ENCODE measurements at places on chromosomes 12 and 14.

DNA sequence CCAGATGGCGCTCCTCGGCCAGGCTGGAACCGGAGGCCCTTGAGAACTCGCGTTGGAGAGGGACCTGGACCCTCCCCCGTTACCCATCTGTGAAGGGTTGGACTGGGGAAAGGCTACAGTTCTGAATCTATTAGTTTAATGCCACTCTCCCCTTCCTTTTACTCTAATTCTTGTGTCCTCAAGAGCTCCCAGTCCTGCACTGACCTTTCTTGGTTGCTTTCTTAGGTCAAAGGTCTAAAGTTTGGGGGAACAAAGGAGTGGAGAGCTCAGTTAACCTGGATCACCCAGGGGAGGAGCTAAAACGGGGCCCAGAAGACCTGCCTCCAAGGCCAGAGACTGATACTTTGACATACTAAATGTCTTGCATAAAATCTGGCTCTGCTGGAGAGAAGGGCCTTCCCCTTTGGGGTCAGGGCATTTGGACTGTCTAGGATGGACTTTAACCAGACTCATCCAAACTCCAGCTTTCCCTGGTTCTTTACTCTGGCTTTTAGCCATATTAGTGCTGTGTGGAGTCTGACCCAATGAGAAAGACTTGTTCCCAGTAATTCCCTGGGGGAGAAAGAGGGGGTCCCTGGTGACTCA lies 923 bp upstream of the MLF2 start:
- no peak for DNase-seq

DNA sequence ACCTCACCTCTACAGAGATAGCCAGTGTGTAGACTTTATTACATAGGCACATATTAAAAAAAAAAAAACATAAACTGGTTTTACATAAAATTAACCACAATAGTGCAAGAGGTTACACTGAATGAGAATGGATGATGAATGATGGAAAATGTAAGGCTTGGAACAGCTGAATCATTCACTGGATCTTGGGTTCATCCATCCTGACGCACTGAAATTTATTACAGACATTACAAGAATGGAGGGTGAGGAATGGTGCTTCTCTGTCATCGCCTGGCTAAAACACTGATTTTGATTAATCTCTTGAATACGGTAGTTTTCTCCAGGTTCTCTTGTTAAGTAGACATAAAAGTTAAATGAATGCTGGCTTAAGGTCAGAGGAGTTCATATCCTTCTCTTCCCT lies 40.0 kb upstream of the GTF2A1 start:
- no peak for DNase-seq

- no peak for DNase-seq
These were observed 320.7 kb downstream of the PAWR start for GRCh38 chr12:79370021-79370420.

DNA sequence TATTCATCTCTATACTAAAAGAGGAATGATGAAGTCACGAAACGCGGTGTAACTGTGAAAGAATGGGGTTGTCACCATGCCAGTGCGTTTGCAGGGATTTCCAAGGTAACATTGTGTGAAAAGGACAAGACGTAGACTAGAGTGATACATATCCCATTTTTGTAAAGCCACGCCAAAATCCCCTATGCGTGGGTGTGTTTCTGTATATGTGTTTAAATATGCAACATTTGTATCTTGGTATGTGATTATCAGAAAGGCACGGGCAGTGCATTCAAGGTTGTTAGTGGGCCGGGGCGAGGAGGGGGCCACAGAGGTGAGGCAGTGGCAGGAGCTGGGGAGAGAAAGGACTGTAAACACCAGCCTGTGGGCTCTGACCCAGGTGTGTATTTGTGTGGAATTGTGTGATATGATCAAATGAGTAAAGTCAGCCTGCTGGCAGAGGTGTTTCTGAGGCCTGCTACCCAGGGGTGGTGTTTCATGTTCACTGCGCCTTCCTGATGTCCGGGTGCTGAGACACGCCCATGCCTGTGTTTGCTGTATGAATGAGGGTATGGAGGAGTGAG lies 137.8 kb downstream of the ADGRD1 start:
- no peak for DNase-seq
